ENCODE measurements at places on chromosomes 3 and 15.

GRCh38 chr3:195003006-195003892 lies 267.7 kb downstream of the XXYLT1 start:
- no peak for DNase-seq

DNA sequence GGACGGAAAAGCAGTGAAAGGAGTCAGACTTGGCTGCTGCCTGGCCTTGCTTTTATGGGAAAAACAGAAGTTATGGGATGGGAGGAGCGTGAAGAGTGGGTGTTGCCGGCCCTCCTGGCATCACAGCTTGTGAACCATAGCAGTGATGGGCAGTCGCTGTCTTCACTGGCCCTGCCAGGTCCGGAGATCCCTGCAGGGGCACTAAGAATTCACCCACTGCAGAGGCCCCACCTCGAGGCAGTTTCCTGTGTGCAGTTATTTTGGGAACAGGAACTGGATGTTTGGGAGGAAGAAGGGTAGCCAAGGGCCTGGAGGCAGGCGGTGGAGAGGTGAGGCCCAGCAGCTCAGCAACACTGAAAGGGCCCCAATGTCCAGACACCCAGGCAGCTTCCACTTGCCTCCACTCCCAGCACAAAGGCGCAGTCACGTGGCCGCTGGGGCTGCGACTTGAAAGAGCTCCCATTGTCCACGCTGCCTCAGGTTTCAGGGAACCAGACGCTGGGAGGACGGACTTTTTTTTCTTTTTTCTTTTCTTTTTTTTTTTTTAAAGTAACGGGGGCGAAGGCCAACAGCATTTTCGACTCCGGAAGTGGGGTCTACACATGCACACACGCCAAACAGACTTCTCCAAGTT lies 255.6 kb downstream of the ZNF621 start:
- peak; percentile 14 for DNase-seq

DNA sequence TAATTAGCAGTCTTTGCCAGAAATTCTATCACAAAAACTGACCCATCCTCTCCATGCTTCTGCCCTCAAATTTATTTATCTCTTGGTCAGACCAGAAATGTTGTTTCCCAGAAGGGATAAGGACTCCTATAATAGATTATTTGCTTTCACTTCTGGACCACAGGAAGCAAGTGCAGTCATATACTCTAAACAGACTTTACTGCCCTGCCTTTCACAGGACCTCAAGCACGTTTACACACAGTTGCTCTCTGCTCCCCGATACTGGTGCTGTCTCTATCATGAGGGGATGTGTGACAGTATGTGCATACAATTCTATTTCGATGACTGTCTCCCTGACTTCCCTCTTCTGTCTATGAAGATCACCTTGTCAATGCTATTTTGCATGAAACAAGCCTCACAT lies 205.5 kb upstream of the TGFBR2 start:
- DNase-seq = no peak

DNA sequence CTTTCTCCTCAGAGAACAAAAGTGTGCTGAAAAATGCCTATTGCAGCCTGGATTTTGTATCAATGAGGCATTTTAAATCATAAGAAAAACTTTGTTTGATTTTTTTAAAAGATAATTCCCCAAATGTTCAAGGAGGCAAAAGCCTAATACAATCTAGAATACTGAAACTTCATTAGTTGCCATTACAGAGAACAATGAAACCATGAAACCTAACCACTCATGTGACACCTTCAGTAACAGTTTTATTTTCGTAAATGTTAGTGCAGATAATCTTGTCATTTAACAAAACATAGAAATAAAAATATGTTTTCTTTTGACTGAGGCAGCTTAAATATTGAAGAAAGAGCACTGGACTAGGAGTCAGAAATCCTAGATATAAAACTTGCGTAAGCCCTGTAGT lies 655.9 kb downstream of the RBMS3 start:
- no peak for DNase-seq

DNA sequence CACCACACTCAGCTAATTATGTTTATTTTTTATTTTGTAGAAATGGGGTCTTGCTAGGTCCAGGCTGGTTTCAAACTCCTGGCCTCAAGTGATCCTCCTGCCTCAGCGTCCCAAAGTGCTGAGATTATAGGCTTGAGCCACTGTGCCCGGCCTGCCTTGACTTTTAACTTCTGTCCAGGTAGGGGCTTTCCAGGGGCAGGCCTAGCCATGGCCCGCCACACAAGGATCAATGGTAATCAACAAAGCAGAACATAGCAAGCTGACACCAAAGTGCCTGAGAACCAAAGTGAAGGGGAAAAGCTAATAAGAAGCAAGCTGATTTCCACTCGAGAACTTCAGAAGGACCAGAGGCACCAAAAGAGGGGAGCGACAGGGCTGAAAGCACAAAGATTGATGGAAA lies 9.4 kb upstream of the CRTC3 start:
- no peak for DNase-seq

DNA sequence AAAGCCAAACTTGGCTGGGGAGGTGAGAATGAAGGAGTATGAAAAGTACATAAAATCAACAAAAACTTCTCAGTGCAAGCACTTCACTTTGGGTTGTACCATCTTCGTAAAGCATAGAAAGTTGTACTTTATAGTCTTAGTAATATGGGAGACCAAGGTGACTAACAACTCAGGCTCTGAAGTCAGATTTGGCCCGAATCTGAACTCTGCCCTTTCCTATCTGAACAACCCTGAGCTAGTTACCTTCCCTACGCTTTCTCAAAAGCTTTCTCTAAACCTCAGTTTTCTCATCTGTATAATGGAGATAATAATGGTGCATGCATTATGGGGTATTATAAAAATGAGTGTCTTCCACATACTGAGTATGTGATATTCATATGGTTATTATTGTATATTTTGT lies 285.4 kb upstream of the UMPS start:
- DNase-seq = no peak

DNA sequence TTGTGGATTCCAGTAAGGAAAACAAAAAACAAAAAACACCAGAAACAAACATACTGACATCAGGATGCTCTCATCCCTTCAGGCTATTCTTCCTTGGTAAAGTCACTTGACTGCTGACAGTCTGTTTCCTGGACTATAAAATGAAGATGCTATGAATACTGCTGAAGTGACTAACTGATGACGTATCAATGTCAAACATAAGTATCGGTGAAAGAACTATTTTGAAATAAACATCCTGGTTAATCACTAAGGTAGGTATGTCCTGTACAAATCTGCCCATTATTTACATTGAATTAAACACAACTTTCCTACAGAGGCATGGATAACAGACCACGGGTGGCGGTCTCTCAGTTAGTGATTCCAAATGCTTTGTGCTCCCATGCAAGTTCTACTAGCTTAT lies 45.9 kb downstream of the CHAC1 start:
- no peak for DNase-seq

DNA sequence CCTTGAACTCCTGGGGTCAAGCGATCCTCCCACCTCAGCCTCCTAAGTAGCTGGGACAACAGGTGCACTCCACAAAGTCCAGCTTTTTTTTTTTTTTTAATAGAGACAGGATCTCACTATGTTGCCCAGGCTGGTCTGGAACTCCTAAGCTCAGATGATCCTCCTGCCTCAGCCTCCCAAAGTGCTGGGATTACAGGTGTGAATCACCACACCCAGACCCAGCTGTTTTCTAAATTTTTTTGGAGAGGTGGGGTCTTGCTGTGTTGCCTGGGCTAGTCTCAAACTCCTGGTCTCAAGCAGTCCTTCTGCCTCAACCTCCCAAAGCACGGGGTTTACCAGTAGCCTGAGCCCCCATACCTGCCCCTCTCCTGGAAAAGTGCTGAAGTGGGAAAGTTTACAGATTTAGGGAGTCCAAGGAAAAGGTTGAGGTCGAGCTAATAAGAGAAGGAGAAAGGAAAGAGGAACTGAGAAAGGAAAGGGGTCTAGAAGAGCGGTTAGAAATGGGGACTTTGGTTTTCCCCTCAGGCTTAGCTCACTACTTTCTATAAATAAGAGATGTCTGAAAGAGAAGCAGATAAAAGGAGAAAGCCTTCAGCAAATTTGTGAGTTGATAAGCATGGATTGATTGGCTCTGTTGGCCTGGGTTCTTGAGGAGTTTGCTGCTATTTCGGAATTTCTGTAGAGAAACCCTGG lies 23.6 kb downstream of the UBE2E1 start:
- DNase-seq = no peak

GRCh38 chr3:129764090-129764489 lies 129.4 kb downstream of the TMCC1 start:
- no peak for DNase-seq
